ENCODE measurements at places on chromosomes 7 and 10.

DNA sequence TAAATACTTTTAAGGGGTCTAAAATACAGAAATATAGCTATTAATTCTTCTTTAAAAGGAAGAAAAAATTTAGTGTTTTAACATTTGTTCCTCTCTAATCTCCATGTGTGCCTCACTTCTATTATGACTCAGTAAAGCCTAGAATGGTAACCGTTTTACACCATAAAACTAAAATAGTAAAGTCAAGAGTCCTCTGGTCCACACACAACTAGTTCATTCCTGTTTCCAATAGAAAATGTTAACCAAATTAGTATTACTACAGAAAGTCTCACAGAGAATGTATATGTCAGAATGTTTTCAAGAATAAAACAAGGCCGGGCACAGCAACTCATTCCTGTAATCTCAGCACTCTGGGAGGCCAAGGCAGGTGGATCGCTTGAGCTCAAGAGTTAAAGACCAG, 55.8 kb downstream of the CNOT4 start:
- no peak for DNase-seq

DNA sequence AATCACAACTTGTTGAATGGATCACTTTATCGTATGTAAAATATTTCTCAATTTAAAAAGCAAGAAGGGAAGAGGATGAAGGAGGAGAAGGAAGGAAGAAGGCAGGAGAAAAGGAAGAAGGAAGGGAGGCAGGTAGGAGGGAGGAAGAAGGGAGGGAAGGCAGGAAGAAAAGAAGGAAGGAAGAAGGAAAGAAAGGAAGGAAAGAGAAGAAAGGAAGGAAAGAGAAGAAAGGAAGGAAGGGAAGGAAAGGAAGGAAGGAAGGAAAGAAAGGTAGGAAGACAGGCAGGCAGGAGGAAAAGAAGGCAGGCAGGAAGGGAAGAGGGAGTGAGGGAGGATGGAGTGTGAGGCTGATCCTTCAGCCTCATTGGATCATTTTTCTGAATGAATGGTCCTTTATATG, 145.5 kb downstream of the MYOF start:
- DNase-seq, result no peak

GRCh38 chr7:2106924-2107323, 125.8 kb downstream of the MAD1L1 start:
- DNase-seq, result no peak

DNA sequence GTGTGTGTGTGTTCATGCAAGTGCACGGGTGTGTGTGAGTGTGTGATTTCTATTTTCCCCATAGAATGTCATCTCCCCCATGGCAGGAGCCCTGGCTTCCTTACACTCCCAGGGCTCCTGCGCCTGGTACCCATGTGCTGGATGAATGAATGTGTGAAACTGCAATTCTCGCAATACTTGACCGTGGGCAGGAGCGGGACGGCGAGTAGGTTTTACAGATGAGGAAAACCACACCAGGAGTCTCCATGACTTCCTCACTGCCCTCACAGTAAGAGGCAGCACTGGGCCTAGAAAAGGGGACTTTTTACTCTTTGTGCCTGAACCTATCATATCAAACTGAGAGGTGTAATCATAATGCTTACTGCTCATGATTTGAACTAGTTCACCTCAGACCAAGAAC, 167.6 kb upstream of the FRMD4A start:
- no peak for DNase-seq

DNA sequence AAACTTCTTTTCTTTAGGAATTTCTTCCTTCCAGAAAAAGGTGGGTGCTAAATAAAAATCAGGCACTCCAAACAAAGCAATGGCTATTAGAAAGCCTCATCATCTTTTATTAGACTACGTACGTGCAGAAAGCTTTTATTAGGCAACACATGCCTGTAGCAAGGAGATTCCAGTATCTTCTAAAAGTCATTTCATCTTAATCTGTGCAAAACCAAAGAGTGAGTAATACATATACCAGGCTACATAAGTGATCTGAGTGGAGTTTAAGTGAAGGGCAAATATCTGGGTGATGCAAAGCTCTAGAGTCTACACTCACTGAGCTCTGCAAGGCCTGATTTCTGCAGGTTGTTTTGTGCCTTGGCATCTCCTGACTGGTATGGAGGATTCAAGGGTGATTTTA, 231.7 kb downstream of the ELMO1 start:
- DNase-seq, result no peak

GRCh38 chr7:91720260-91720937, 160.1 kb downstream of the MTERF1 start:
- no peak for DNase-seq

GRCh38 chr7:140074780-140075179, 12.0 kb upstream of the PARP12 start:
- no peak for DNase-seq

- DNase-seq, result no peak
Observed at GRCh38 chr7:87330942-87331341, 14.5 kb upstream of the CROT start.

DNA sequence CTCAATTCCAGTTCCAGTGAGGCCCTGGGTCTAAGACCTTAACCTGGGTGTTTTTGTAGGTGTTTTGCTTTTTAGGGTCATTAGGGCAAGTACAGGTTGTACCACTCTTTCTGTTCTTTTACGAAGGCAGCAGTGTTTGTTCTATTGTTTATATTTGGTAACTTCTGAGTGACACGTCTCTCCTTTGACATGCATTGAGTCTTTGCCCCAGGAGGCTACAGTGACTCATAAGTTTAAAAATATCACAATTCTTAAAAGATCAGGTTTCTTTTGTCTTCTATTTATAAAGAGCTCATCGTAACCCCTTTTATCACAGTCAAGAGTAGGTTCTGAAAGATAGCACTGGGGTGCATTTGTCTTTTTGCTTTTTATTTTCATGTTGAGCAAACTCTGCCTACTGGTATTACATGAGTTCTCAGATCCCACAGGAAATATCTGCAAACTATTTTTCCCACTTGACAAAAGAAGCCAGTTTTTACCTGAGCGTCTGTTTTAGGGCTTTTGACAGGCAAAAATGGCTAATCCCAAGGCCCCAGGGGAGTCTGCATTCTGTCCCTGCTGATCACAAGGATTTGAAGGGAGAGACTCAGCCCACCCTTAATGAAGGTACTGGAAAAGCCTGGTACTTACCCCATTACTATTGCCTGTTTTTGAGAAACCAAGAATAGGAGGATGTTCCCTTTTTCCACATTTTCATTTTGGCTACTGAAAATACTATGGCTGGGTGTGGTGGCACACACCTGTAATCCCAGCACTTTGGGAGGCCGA, 7.9 kb downstream of the NUDT13 start:
- no peak for DNase-seq

DNA sequence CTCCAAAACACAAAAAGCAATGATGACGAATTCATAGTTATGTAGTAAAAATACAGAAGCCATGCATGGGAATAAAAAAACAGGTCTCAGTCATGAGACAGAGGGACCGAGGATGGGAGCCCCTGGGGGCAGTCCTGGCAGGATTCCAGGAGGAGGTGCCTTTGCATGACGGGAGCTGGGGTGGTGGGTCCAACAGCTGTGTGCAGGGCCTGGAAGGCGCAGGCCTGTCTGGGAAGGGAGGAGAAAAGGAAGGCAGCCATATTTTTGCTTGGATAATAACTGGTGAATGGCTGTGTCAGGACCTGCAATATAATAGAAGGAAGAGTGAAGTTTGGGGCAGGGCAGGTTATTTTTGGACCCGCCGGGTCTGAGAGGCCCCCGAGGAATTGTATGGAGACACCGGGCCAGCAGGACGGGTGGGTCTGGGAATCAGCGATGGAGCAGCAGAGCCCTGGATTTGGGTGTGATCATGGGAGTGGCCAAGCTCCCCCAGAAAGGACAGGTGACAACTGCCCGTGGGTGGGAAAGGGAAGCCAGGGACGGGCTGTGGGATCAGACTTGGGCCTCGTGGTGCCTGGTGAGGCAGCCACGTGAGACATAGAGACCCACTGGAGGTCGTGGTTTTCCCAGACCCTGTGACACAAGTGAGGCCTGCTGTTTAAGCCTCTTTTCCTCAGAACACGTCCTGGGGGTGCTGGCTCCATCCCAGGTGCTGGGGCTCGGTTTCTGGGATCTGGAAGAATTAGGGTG, 2.9 kb upstream of the JAKMIP3 start:
- DNase-seq, result no peak

GRCh38 chr7:43010061-43010460, 77.9 kb downstream of the MRPL32 start:
- DNase-seq, result no peak

DNA sequence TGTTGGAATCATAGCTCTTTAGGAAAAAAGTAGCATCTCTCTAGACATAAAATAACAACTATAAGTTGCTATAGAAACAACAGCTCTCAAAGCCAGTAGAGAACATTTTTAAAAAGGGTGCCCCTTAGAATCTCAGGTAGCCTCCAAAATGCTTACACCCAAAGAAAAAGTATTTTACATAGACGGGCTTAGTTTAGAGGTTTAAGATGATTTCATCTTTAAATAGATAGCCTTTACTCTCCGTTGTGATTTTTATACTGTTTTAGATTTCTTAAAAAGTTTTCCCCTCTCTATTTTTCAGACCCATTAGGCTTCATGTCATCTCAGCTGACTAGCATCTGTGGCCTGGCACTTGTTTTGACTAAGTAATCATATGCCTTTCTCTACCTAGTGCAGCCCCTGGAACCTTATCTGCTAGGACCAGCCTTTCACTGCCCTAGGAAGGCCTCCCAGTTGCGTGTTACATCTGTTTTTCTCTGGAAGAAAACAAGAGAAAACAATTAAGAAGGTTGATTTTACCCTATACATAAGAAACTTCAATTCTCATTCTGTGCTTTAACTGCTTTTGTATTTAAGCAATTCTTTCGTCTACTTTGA, 6.9 kb upstream of the BPGM start:
- no peak for DNase-seq

DNA sequence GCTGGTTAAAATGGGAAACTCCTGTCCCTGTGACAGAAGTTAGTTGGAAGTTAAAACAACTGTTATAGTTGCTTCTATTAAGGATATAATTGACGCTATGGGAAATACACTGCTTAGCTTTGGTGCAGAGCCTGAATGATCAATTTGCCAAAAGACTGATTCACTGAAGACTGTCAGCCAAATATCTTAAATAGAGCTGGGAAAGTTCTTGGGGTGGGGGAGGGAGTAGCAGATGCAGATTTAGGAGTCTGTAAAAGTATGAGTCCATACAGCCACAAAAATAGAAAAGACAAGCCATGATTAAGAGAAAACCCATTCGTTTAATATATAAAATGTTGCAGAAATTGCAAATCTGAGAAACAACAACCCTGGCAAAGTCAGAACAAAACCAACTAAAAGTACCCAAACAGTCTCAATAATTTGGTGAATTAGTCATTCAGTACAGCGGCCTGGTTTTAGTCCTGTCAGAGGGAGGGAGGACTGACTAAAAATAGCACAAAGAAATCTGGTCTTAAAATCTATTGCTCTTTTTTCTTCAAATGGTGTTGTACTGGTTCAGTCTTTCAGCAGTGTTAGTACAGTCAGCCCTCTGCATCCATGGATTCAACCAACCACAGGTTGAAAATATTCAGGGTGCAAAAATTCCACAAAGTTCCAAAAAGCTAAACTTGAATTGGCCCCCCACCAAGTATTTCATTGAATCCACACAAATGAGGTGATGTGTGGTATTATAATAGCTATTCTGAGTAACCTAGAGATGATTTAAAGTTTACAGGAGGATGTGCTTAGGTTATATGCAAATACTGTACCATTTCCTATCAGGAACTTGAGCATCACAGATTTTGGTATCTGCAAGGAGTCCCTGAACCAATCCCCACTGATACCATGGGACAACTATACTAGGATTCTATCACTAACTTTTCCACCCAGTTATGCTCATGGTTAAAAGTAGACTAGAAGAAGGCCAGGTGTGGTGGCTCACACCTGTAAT, 30.0 kb downstream of the STK17A start:
- no peak for DNase-seq

GRCh38 chr10:53412651-53413050, 640.1 kb upstream of the MBL2 start:
- no peak for DNase-seq

DNA sequence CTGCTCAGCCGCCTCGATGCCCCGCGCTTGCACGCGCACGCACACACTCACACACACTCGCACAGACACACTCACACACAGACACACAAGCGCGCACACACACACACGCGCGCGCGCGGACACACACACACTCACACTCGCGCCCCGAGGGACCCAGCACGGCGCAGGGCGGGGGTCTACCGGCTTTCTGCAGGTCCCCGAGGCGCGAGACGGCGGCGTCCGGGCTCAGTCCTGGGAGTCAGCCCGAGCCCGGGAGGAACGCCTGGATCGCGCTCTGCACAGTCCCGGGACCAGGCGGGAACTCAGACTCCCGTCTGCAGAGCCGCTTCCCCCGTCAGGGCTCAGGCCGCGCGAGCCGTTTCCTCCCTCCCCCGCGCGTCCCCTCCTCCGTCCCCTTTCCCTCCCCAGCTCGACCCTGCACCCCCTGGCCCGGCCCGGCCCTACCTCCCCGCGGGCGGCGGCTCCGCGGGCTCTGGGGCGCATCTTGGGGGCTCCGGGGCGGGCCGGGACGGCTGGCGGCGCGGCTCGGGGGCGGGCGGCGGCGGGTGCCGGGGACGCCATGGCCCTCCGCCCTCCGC, 464 bp downstream of the DENND2A start:
- no peak for DNase-seq

DNA sequence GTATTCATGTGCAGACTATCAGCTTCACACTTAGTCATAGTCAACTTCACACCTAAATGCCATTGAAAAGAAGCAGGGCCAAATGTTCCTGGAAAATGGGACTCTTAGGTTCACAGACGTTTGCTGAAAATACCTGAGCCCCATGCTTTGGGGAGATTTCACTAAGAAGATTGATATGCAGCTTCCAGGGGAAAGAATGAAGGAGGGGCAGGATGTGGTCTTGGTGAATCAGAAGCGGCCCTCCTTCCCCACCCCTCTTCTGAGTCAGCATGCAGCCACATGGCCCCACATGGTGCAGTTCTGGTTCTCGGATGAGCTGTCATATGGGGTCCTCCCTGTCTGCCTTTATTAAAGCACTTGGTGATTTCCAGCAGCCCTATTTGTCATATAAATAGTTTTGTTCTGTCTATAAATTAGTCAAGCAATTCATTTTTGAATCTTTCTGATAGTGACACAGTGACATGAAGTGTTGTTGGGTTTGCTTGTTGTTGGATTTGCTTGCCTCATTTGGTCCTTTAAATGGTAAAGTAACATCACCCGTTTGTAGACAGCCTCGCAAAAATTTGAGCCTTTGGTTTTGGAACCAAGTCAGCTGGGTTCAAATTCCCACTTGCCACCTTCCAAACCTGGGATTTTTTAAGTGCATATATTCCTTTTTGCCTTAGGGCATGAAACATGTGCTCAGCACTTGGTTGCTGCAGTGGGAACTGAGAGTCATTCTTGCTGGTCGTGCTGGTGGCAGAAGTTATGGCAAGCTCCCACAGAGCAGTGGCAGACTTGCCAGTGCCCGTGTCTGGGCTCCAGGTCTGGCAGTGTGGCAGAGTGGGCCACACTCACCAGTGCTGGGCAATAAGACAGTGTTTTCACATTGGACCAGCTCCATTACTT, 68.1 kb upstream of the CDK6 start:
- DNase-seq, result no peak

Measured in RPMI8226 (cell line).